Activated naive CD8-positive, alpha-beta T cell treated with anti-CD3 and anti-CD28 coated beads for 36 hours (primary cell): ENCODE measurements at places on chromosomes 6 and 20. TPM values are rescaled to one million over a fixed set of nuclear protein-coding genes. Genes with fewer than 3 reads are reported as not detected.
A peak's percentile ranks its signal among the peaks of the same experiment; 100 is the strongest.

DNA sequence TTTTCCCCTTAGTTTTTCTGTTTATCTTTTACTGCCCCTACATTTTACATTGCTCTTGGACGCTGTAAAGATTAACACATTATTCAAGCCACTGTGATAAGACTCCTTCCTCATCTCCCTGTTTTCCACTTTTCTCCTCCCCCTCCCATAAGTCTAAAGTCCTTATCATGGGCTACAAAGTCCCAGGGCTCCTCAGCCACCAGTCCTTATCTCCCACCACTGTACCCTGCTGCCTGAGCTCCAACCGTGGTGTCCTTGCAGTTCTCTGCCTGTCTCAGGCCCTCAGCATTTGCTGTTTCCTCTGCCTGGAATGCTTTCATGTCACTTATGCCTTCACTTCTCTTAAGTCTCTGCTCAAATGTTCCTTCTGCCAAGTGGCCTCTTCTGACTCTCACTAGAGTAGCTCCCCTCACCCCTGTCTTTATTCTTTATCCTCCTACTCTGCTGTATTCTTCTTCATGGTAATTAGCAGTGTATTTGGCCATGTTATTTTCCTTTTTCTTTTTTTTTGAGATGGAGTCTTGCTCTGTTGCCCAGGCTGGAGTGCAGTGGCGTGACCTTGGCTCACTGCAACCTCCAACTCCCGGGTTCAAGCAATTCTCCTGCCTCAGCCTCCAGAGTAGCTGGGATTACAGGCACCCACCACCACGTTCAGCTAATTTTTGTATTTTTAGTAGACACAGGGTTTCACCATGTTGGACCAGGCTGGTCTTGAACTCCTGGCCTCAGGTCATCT is 10.8 kb upstream of the LATS1 start:
- no peak overlapping the region for H3K4me3 ChIP-seq
- H3K36me3 ChIP-seq = peaks cover 13% of the 10 kb centered on the region
- H3K27ac ChIP-seq = peak overlapping the region; percentile 40
- DNase-seq = no peak

DNA sequence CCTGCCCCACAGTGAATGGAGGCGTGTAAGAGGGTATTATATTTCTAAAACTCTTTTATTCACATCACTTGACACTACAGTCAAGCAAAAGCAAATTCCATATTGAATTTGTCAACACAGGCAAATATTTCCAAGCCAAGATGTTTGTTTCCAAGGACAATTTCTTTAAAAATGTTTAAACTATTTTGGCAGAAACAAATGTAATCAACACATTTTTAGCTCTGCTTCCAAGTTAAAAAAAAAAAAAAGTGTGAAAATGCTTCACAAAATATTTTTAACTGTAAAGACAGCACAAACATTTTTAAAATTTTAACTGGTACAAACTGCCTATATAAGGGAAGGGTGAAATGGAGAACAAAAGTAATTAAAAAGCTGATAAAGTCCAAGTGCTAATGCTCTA is 44.9 kb upstream of the DST start:
- peaks cover 5% of the 10 kb centered on the region for H3K27me3 ChIP-seq
- H3K4me1 ChIP-seq = no peaks in the 10 kb centered on the region
- DNase-seq = no peak
- H3K36me3 ChIP-seq = no peaks in the 10 kb centered on the region
- no peak overlapping the region for H3K27ac ChIP-seq

DNA sequence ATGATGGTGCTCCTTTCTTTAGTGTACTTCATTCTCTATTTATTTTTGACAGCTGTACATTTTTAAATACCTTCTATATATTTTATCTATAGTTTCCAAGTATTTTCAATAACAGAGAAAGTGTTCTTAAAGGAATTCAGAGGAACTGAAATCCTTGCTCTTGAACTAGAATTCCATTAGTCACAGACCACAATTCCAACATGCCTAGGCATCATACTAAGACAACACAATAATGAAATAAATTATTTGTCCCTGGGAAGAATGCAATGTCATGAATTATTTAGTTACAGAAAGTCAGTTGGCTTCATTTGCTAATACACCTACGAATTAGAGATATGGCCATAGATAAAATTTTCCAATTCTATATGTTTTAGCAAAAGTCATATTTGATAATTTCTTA is 671.2 kb downstream of the EPHA7 start:
- DNase-seq = no peak
- no peaks in the 10 kb centered on the region for H3K36me3 ChIP-seq
- no peaks in the 10 kb centered on the region for H3K4me1 ChIP-seq
- no peak overlapping the region for H3K4me3 ChIP-seq
- H3K27ac ChIP-seq = no peak overlapping the region

The LY6G5C gene
- total RNA-seq = 2.3 TPM
